ENCODE measurements at places on chromosomes 6 and 20. TPM values are rescaled to one million over a fixed set of nuclear protein-coding genes. Genes with fewer than 3 reads are reported as not detected.

The RNF182 gene
- total RNA-seq = not detected

The GRM1 gene
- under 0.01 TPM for total RNA-seq

The ULBP2 gene
- total RNA-seq = 1.9 TPM

The CPXM1 gene
- total RNA-seq = 32.2 TPM

Data from smooth muscle cell of the coronary artery (primary cell).